ENCODE measurements at places on chromosomes 4 and X.

GRCh38 chr4:11634283-11634682 lies 205.6 kb upstream of the HS3ST1 start:
- DNase-seq: no peak

DNA sequence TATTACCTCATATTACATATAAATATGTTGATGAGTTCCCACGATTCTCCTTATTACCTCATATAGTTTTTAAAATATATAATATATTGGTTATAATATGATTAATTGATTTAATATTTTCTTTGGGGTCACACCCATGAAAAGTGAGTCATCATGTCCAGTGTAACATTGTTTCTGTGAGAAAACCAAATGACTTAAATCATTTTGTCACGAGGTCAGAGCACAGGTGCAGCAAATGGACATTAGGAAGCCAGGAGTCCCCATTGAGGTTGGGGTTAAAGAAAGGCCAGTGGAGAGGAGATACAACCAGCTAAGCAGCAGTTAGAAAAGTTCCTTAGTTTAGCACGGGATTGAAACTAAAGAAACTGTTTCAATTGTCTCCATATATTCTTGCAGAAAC lies 133.9 kb upstream of the RAPGEF2 start:
- DNase-seq: no peak

- DNase-seq: no peak
Measured at GRCh38 chr4:7384003-7384928, 50.5 kb downstream of the PSAPL1 start.

DNA sequence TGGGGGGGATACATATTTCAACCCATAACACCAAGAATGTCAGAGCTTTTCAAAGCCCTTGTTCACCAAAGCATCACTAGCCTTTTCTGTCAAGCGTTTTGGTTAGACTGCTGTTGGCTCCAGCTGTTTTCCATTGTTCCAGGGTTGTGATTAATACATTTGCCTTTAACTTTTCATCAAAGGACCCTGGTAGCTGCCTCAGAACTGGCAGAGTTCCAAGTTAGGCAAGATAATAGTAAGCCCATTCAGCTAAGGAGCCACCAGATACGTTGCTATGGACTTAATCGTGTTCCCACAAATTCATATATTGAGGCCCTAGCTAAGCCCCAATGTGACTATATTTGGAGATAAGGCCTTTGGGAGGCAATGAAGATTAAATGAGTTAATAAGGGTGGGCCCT lies 37.1 kb downstream of the ENOPH1 start:
- no peak for DNase-seq

DNA sequence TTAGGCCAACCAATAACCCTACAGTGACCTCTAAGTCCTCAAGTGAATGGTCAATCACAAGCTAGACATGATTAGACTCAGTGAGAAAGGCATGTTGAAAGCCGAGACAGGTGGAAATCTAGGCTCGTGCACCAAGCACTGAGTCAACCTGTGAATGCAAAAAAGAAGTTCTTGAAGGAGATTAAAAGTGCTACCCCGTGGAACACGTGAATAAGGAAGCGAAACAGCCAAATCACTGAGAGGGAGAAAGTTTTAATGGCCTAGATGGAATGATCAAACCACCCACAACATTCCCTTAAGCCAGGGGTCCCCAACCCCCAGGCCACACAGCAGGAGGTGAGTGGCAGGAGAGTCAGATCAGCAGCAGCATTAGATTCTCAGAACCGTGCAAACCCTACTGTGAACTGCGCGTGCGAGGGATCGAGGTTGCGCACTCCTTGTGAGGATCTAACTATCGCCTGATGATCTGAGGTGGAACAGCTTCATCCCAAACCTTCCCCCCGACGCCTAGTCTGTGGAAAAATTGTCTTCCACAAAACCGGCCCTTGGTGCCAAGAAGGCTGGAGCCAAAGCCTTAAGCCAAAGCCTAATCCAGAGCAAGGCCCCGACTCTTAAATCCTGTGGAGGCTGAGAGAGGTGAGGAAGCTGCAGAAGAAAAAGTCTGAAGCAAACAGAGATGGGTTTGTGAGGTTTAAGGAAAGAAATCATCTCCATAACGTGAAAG lies 19.5 kb upstream of the PDE6B start:
- DNase-seq: no peak

DNA sequence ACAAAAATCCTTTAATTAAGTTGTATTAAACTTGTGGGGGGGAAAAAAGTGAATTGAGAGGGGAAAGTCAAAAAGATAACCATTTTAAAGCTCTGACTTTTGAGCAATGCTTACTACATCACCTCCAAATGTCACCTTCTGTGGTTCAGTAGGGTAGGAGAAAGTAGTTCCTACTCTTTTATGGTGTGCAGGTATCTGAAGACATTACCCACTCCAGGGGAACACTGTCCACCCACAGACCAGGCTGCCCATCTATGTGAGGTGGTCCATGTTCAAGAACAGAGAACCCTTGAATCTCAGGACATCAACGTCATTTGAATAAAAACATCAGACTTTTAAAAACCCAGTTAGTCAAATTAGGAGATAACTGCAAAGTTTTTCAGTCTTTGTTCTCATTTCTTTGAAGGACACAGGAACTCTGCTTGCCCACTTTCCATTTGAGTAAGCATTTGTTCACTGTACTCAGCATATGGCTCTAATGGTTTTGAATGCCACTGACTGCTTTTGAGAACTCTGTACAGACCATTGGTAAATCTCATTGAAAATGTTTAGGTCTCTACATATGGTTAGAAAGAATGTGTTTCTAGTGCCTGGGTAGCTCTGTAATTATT lies 18.4 kb downstream of the NMU start:
- no peak for DNase-seq

- no peak for DNase-seq
Measured at GRCh38 chr4:1204286-1204827, 32.0 kb upstream of the SPON2 start.

- no peak for DNase-seq
Measured at GRCh38 chr4:72935462-72935861, 134.1 kb downstream of the COX18 start.

DNA sequence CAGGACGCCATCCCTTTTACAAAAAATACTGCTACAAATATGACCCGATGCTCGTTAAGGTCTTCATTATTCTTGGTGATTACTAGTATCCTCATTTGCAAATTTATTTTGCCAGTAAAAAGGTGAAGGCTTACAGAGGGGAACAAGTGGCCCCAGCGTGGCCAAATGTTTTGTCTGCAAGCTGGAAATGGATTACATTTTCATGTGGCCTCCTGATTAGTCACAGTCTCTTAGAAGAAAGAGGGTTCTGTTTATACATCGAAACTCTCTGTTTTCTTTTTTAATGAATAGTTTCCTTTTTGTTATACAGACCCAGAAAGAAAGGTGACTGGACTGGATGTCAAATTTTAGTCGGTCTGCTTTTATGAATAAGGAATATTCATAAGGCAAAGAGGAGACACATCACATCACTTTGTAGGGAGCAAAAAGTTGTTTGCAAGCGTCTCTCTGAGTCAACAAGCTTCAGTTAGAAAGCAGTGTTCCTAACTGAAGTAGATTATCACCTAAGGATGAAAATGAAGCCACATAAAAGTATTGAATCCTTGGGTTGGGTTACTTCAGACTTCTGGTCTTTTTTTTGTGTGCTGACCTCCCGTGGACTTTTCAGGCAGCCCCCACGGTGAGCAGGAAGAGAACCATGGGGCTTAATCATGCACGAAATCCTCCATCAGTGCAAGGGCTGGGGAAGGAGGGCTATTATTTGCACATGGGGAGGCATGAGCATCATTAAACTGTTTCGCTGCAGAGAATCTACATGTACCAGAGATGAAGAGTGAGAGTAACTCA lies 125.6 kb downstream of the ARSF start:
- DNase-seq: no peak

DNA sequence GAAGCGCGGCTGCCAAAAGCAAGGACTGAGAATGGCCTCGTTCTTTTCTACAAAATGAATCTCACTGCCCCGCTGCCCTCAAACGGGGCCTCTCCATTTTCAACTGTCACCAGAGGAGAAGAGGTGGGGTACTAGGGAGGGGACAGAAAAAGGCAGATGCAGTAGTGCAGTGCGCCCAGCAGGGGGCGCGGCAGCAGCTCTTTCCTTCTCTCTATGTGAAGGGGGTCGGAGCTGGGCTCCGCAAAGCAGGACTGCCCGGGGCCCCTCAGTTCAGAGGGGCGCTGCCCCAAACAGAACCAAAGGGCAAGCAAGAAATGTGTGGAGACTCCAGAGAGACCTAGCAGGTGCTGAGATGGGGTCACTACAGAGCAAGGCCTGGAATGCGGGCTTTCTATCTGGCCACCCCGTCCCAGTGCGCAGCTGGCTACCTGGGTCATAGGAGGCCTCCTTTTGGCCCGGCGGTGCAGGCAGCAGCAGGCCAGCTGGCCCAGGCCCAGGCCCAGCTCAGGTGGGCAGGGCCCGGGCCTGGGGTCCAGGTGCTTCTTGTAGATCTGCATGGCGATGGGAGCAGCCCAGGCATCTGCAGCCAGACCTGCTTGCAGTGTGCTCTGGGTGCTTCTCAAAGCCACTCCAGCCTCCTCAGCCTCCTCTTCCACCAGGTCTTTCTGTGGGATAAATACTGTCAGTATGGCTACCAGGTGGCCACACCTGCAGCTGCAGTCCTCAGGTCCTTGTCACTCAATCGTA lies 5.9 kb downstream of the IRAK1 start:
- DNase-seq: no peak

DNA sequence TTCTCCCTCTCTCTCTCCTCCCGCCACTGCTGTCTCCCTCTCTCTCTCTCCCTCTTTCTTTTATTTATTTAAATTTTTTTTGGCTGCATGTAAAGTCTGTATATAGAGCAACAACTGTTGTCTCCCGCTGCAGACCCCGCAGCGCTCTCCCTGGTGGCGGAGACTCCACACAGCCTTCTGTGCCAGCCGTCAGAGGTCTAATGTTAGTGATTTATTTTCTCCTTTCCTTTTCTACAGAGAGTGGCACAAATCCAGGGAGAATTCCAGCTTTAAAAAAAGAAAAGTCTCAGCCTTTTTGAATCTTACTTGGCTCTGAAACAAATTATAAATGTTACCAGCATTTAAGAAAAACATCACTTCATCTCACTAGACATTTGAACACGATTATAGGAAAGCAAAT lies 106.2 kb downstream of the FAM9B start:
- no peak for DNase-seq

DNA sequence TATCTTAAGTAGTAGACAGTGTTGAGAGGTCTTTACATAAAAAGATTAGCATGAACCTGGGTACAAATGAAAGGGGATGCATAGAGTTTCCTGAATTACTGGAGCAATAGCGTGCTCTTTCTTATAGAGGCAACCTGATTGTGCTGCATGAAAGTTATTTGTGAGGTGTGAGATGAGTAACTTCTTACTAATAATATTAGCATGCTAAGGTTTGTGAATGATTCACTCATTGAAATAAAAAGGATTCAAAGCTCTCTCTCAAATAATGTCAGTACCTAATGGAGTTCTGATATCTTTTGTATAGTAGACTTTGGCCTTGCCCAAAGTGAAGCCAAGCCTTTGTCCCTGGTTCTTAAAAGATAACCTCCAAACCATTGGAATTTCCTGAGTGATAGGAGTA lies 131.0 kb upstream of the CXXC4 start:
- DNase-seq: no peak

DNA sequence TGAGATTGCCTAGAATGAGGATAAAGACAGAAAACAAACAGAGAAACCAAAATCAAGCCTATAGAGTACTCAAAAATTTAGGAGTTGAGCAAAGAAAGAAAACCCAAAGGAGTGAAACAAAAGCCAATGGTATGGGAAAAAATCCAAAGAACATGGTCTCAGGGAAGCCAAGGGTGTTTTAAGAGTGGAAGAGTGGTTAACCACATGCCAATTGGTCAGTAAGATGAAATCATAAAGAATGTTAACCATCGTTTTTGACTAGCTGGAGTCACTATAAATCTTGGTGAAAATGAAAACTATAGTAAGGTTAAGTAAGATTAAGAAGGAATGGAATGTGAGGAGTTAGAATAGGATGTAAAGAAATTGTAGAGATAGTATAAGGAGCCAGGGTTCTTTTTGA lies 64.7 kb upstream of the RPL34 start:
- DNase-seq: no peak

DNA sequence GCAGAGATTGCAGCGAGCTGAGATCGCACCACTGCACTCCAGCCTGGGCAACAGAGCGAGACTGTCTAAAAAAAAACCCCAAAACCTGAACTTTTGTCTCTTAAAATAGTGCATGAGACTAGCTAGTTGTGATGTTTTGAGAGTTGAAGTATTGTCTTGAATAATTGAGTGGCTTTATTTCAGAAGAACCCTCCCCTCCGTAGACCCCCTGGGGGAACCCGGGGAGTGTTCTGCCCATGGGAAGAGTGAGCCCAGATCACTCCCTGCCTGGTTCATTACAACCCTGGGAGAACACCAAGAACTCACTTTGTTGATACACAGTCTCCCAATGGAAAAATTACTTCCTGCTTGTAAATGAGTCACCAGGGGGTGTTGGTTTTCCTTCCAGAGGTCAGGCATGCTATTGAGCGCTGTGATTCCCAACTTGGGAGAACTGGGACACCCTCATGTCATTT lies 65.3 kb upstream of the SHISA3 start:
- DNase-seq: peak; percentile 65

- no peak for DNase-seq
Measured at GRCh38 chr4:23972187-23972586, 82.3 kb upstream of the PPARGC1A start.

DNA sequence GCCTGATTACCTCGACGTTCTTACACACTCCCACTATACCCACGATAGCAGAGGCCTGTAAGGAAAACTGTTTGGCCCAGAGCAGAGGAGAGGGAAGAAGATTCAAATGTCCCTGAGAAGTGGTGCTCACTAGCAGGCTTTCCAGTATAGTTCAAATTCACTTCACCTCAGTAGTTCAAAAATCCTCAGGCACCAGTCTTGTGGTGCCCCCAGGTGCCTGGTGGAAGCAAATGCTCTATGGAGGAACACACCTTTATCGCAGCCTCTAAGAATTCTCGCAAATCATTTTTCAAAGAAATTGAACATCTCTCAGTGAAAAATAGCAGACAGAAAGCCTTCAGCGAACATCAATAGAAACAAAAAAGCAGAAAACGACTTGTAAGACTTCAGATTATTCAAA lies 12.2 kb upstream of the MTMR1 start:
- DNase-seq: no peak

GRCh38 chr4:123984886-123985285 lies 588.3 kb downstream of the SPRY1 start:
- no peak for DNase-seq

DNA sequence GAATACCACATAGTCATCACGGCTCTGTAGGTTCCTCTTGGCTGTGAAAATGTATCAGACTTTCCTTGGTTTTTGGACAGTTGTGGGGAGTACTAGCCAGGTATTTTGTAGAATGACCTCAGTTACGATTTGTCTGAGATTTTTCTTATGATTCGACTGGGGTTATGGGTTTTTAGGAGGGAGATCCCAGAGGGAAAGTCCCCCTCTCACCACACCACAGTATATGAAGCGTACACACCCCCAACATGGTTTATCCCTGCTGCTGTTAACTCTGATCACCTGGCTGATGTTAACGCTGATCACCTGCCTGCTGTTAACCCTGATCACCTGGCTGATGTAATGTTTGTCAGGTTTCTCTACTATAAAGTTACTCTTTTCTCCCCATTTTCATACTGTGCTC lies 72.6 kb downstream of the ANAPC4 start:
- no peak for DNase-seq
